ENCODE measurements at places on chromosomes 4 and X. TPM values are rescaled to one million over a fixed set of nuclear protein-coding genes. Genes with fewer than 3 reads are reported as not detected.
A peak's percentile ranks its signal among the peaks of the same experiment; 100 is the strongest.

DNA sequence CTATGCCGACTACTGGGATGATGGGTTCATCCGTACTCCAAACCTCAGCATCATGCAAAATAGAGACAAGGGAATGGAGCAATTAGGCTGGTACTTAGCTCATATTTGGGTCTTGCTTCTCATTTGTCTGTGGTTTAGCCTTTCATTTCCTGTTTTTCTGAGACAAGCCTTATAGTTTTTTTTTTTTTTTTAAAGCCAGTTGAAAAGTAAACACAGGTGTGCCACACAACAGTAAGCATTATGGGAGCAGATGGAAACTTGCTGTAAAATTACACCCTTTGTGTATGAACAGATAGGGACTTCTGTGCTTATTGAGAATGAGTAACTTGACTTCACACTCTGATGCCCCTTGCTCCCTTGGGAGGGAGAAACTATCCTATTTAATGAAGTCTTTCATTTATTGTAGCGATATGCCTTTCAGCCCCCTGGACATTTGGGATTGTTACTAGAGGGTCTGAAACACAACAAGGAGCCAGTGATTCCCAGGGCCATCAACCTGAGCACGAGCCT is 13.7 kb downstream of the RASSF6 start:
- no peak for DNase-seq

DNA sequence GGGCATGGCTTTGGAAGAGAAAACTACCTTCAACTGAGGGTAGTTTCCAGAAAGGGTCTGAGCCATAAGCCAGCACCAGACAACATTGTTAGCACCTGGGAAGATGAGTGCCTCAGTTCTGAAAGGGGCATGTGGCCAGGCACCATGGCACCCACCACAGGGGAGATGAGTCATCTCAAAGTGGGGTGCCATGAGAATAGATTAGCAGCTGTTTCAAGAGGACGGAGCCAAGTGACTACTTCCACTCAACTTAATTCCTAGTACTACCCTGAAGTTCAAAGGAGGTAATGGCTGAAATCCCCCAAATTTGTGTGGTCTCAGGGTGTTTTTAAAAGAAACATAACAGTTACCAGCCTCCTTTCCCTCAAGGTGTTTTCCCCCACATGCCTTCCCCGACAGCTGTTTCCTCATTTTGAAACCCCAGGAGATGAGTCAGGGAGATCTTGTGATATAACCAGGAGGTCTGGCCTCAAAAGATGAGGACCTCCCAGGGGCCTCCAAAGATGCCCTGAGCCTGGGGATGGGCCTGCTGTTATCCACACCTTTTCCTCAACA is 27.8 kb upstream of the FTHL17 start:
- no peak for DNase-seq

DNA sequence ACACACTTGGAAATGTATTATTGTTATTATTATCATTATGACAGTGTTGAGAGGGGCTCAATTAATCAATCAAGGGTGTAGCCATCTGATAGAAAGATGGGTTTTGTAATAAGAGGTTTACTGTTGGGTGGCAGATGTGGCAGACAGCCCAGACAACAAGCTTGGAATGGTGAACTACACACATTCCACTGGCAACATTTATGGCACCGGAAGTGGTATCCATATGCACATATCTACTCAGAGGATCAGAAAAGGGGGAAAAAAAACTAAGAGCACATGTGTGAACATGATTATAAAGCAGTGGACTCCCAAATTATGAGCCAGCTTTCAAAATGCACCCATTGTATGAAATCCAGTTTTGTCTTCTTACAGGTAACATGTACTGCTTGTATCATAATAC is 125.9 kb upstream of the ARX start:
- no peak for DNase-seq

GRCh38 chr4:99856166-99856565 is 38.1 kb downstream of the LAMTOR3 start:
- no peak for DNase-seq

The F11 gene
- total RNA-seq: not detected

DNA sequence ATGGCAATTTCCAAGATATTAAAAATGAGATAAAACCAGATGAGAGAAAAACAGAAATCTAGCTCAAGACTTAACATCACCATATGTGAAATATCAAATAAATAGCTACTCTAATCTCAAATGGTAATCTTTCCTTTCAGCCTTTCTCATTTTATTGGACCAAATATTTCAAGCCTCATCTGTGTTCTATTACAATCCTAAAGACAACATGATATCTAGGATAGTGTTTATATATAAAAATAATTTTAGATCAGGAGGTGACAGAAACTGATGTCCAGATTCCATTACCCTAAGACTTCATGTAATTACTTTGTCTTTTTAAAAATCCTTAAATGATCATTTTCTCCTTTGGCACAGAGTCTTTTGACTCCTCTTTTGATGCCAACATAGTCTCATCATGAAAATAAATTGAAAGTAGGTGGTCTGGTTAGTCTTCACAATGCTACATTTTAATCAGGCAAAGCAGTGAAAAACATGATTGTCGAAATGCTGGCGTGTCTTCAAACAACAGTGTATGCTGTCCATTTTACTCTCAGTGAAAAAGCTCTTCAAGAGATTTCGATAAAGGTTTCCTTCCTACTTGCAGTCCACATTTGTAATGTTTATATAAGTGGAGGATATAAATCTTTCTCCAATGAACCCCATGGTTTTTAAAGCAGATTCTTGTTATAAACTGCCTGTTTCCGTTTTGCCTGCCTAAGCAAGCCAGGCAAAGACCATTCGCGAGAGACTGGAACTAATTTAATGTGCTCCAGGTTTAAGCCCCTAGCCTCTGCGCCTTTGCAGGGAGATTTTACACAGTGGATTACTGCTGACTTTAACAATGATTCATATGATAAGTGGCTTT is 169.8 kb downstream of the SCFD2 start:
- no peak for DNase-seq

GRCh38 chrX:19724409-19724808 is 163.0 kb downstream of the SH3KBP1 start:
- no peak for DNase-seq

GRCh38 chr4:81021142-81021944 is 9.2 kb upstream of the BMP3 start:
- DNase-seq: peak; percentile 73

GRCh38 chr4:69828828-69829227 is 31.1 kb downstream of the SULT1E1 start:
- no peak for DNase-seq

- DNase-seq: no peak
Measured at GRCh38 chr4:145663194-145663593, 16.8 kb upstream of the C4orf51 start.

DNA sequence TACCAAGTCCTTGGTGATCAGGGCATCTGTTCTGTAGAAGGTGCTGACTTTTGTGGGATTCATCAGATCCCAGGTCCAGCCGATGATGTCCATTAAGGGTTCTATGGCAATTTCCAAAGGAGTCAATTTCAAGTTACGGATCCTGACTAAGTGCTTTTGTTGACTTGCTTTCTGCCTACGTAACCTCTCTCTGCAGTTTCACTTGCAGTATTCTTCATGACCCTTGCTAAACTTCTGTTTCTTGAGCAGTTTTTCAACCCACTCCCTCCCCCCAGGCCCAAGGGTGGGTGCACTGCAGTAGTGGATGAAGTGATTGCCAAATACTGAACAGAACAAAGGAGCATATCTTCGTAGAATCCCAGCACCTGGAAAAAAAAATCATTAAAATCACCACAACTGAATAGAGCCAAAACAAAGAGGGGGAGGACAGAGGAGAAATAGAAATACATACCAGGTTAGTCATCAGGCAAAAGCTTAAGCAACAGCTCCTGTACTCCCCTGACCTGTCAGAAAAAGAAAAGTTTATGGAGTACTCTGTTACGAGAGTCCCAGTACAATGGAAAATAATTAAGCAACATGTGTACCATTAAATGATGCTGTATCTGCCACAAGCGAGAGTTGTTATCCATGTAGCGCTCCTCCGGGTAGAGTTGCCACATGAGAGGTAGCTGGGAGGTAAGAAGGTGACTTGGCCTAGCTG is 5.8 kb downstream of the CMC4 start:
- no peak for DNase-seq

DNA sequence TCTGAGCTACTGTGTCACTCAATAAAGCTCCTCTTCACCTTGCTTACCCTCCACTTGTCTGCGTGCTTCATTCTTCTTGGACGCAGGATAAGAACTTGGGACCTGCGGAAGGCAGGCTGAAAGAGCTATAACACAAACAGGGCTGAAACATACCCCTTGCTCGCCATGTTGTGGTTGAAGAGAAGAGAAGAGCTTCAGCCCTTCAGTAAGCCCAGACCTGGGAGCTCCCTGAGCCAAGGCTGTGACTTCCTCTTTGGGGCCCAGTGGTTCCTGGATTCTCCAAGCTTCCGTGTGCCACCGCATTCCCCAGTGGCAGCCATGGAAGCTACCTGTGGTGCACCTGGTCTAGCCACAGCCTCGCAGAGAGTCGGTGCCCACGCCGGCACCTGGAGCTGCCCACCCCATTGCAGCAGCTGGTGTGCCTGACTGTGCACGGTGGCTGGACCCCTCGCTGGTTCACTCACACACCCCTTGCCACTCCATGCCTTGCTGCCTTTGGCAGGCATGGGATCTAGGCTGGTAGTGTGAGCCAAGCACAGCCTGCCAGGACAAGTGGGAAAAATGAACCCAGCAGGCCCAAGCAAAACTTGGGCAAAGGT is 160.6 kb downstream of the EVC2 start:
- DNase-seq: no peak

DNA sequence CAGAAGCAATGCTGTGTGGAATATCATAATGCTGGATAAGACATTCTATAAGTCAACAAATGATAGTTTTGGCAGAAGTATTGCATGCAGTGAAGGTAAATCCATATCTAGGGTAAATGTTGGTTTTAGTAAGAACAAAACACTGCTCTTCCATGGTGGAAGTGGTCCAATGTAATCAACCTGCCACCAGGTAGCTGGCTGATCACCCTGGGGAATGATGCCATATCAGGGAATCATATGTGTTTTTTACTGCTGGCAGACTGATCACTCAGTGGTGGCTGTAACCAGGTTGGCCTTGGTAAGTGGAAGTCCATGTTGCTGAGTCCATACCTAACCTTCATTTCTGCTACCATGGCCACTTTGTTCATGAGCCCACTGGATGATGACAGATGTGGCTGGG is 74.0 kb upstream of the CENPE start:
- no peak for DNase-seq

DNA sequence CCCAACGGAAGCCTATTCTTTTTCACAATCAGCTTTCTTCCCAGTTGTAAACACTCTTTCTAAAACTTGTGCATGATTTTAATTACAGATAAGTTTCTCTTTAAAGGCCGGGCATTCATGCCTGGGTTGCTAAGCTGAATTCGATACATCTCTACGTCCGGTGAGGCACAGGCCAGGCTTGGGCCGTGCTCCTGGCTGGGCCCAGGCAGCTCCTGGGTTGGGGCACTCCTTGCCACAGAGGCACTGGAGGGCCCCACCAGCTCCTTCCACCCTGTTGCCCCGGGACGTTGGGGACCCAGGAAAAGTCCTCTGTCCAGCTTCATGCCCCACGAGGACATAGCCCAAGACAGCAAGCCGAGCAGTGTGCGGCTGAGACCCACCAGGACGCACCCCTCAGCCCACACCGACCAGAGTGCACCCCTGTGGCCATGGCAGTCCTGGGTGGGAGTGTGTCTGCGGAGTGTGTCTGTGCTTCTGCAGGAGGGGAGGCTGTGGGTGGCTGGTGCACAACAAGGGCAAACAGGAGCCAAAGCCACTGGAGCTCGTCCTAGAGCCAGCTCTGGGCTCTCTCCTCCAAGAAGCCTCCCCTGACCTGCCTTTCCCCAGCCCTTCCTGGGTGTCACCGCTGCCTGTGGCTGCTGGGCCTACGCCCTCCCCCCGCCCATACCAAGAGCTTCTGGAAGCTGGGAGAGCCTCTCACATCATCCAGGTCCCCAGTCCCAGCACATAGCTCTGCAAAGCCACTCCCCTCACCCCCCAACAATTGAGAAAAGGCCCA is 128.0 kb upstream of the NKX1-1 start:
- no peak for DNase-seq

DNA sequence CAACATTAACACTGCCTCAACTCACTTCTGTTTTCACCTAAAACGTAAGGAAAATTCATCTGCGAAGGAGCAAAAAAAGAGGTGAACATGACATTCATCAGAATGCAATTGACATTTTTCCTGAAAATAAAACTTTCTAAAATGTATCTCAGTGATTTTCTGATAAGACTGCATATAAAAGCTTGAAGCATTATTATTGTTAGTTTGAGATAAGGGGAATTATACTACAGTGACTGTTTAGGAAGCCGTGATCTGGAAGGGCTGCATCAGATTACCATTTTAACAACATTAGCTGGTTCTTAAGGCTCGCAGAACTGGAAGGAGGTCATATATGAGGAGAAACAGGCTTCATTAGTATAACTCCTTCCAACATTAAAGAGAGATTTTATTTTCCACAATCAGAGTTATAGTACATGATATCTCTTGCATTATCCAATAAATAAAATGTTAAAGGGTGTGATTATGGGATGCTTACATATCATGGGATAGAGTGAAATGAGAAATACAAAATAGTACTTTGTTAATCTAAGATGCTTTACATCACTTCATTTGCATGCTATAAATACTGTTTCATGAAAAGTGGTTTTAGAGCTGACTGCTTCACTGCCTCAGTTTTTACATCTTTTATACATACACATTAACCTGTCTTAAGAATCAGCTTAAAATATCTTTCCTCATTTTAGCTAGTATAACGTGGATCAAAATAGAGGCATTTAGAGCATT is 1820.1 kb upstream of the TENM3 start:
- no peak for DNase-seq

- DNase-seq: no peak
Measured at GRCh38 chr4:126513596-126513995, 1119.2 kb upstream of the INTU start.

The SPATA4 gene
- total RNA-seq: not detected

All from transverse colon (tissue), 4 donors.